NCI-H1694 treated with DMSO at 0.1 percent for 48 hours (cell line): ENCODE measurements at places on chromosomes 2 and 18.

- DNase-seq = no peak
Measured at GRCh38 chr2:177784745-177785067, 287.9 kb downstream of the PDE11A start.

DNA sequence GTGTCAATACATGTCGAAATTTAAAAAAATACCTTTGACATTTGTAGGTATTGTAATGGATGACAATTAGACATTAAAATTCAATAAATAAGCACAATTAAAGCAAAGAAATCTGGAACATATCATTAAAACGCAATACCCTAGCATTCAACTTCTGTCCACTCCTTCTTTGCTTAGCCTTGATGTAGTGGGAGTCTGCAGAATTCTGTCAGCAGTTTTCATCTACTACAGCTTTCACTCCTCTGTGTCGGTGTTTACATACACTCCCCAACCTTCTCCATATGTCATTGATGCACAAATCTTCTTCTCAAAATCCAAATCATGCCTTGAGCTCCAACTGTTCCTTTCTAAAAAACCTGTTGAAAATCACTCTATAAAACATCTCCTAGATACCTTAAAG lies 1380.6 kb downstream of the DSC3 start:
- DNase-seq = no peak

- no peak for DNase-seq
Measured at GRCh38 chr18:55018602-55019001, 59.3 kb upstream of the CCDC68 start.

GRCh38 chr2:148561389-148561788 lies 83.2 kb upstream of the EPC2 start:
- no peak for DNase-seq

GRCh38 chr2:40841856-40842255 lies 390.0 kb upstream of the SLC8A1 start:
- DNase-seq = no peak

GRCh38 chr2:156031121-156031520 lies 301.4 kb downstream of the NR4A2 start:
- DNase-seq = no peak

DNA sequence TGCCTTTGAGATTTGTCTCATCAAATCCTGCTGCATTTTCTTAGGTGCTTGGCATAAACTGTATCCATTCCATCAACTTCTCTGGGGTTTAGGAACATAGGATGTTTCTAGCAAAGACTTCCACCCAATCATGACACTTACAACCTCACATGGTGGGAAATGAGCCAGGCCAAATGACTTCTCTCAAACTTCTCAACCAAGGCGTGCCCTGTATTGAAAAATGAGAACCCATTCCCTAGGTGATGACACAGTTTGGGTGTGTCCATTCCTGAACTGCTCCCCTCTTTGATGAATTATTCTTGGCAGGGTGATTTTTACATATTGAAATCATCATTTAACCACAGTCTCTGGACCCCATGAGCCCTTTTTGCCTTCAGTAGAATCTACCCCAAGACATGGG lies 161.1 kb downstream of the EN1 start:
- DNase-seq = no peak

DNA sequence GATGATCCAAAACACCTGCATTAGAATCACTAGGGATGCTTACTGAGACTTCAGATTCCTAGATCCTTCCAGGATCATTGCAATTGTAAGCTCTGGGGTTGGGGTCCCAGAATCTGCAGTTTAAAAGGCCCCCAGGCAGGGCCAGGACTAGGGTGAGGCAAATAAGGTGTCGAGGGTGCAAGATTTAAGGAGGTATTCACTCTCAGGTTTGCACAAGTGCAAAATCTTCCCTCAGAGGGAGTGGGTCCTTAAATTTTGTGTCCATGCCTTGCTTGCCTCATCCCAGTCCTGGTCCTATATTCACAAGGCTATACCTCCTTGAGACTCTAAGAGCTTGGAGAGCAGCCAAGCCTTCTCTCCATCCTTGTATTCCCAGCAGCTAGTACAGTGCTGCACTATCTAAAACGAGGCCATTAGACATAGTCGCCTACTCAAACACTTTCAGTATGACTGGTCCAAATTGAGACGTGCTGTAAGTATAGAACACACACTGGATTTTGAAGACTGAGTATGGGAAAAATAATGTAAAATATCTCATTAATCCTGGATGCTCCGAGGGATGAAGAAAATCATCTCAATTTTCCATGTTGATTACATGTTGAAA lies 31.6 kb upstream of the MREG start:
- no peak for DNase-seq

GRCh38 chr2:54936766-54937165 lies 113.5 kb downstream of the RTN4 start:
- DNase-seq = no peak

- DNase-seq = no peak
Measured at GRCh38 chr2:101464841-101465240, 10.1 kb downstream of the RFX8 start.

DNA sequence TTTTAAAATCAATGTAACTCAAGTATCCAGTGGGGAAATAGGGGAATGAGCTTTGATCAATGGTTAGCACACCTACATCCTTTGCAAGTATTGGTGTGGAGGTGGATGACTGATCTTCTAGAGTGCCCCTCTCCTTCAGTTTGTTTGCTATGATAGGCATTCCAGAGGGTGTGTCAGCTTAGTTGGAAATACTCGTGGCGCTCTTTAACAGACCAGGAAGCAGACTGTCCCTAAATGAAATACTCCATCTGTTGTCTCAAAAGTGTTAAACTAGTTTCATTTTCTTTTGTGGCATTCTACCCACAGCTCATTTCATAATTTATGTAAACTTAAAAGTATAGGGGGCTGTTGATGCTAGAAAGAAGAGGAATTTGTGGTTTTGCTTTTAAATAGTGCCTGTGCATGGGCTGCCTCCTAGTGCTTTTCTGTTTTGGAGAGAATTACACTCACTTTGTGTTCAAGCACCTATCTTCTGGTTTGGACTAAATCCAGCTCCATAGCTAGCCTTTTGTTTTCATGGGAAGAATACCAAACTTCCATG lies 66.2 kb downstream of the STAT1 start:
- DNase-seq = no peak

- no peak for DNase-seq
Measured at GRCh38 chr18:11219571-11219970, 70.2 kb upstream of the PIEZO2 start.

DNA sequence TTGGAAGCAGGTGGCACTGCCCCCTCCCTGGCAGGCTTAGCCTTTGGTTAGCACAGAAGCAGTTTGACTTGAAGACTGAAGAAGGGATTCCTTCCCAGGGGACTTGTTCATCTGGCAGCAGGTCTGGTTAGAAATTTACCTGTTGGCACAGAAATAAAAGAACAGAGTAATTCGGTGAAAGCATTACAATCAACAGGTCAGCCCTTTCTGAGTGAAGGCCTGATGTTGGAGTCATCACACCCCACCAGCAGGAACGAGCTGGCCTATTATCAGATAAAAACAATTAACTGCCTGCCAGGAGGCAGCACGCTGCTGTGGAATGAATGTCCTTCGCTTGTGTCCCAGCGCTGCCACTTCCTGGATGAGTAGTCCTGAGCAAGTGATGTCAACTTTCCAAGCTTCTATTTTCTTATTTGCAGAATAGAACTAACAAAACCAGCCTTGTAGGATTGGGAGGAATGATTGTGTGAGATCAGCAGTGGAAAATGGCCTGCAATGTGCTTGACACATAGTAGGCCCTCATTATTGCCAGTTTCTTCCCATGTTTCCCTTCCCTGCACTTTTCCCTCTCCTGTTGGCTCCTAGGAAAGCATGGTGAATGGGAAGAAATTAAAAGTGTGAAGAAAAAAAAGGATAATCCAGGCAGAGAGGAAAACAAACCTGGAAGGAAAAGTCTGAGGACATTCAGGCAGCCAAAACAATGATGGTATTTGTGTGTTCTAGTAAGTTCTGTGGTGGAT lies 29.0 kb downstream of the LGALSL start:
- DNase-seq = no peak

DNA sequence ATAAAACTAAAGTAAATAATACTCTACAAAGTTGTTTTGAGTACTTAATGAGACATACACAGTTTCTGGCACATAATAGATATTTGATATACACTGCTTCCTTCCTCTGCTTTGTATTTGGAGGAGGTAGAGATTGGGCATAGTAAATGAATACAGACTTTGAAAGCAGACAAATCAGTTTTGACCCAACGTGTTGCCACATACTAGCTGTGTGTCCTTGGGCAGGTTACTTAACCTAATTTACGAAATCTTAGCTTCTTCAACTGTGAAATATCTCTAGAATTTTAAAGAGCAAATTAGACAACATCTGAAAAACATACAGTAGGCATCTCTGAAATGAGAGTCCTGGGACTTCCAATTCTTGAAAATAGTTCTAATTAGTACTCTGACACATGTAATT lies 425.4 kb downstream of the TGIF1 start:
- DNase-seq = no peak

DNA sequence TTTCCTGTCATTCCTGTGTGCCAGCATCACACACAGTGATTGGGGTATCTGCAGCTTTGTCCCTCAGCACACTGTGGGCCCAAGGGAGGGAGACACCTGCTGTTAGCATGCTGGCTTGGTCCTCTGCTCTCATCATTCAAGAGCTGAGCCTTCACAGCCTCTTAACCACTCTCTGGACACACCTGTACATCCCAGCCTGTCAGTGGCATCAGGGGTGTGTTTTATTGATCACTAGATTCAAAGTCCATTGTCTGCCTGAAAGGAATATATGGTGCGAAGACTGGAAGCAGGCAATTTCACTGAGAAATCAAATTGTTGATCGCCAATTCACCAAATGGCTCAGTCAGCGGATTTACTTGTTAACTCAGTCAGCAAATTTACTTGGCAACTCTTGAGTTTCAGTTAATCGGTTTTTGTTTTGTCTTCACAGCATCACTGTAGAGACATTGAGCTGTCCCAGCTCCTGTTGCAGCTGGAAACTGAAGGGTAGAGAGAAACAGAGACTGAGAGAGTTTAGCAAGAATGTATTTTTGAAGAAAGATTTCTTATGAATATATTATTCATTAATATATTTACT lies 56.3 kb upstream of the TMEM200C start:
- DNase-seq = no peak

GRCh38 chr18:62288665-62289008 lies 36.5 kb upstream of the TNFRSF11A start:
- no peak for DNase-seq
